Muscle of arm (tissue), 14 donors: ENCODE measurements at places on chromosomes 5 and 9. TPM values are rescaled to one million over a fixed set of nuclear protein-coding genes. Genes with fewer than 3 reads are reported as not detected.

GRCh38 chr9:127497656-127498290, 46.5 kb downstream of the LRSAM1 start:
- no peak for DNase-seq

TLE4 gene
- polyA plus RNA-seq: 21.2 TPM

DNA sequence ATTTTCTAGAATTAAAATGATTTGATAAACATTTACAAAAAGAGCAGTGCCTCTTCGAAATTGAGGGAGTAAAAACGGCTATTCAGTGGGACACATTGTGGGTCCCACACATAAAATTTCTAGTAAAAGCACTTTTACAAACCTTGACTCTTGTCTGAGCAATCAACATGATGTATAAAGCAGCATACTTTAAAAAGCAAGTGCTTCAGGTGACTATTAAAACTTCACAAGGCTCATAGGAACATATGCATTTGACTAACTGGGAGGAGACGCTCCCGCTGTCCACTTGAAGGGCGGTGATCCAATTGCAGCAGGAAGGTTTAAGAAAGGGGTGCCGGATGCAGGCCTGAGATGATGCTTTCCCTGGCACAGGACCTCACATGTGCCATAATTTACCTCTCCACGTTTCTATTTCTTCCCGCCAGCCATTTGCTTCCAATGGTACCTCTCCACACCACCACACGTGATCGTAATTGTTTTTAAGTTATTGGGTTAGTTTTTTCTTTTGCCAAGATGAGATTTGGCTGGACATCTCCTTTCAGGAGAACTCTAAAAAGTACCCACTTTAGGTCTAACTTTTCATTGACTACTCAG, 1.8 kb downstream of the MCTP1 start:
- no peak for DNase-seq

NADK2 gene
- 51.2 TPM for polyA plus RNA-seq

DNA sequence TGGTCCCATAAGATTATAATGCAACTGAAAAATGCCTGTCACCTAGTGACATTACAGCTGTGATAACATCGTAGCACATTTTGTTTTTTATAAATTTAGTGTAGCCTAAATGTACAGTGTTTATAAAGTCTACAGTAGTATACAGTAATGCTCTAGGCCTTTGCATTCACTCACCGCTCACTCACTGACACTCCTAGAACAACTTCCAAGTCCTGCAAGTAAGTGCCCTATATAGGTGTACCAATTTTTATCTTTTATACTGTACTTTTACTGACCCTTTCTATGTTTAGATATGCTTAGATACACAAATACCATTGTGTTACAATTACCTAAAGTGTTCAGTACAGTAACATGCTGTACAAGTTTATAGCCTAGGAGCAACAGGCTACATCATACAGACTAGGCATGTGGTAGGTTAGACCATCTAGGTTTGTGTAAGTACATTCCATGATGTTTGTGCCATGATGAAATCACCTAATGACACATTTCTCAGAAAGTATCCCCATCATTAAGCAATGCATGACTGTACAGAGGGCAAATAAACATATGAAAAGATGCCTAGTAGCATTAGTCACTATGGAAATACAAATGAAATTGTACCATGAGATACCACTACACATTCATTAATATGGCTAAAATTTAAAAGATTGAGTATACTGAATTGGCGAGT, 127.6 kb downstream of the TRPM6 start:
- DNase-seq: no peak

DNA sequence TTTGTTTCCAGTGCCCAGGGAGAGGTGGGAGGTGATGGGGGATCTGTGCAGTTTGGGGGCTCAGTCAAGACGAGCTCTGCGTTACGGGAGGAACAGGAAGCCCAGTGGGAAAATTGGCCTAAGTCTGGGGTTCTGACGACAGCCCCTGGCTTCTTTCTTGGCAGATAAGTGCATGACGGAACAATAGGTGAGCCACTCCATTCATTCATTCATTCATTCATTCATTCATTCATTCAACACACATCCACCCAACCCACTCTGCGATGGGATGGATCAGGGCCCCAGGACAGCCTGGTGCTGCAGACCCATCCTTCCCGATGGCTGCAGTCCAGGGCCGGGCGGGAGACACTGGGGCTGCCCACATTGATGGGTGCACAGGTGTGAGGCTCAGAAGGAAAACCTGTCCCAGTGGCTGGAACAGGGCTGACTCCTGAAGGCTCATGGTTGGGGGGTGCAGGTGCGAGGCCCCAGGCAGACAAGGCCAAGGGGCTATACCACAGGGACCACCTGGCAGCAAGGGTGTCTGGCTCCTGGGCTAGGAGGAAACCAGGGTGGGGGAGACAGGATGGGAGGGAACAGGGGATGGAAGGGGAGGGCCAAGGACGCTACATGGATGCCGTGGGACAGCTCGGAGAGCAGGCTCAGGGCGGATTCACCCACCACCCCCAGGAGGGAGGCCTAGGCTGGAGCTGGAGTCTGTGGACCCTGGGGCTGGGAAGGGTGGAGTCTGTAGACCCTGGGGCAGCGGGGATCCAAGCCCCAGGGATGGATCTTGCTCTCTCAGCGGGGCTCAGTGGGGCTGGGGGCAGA, 1.9 kb upstream of the LCNL1 start:
- no peak for DNase-seq

- peak; percentile 32 for DNase-seq
These were observed 84.1 kb downstream of the KIAA1958 start for GRCh38 chr9:112570671-112571167.

SLC34A1 gene
- polyA plus RNA-seq: not detected

- DNase-seq: no peak
These were observed 259.6 kb upstream of the NR4A3 start for GRCh38 chr9:99561961-99562565.

GRCh38 chr9:93117924-93118862, 15.9 kb downstream of the NINJ1 start:
- DNase-seq: no peak

DNA sequence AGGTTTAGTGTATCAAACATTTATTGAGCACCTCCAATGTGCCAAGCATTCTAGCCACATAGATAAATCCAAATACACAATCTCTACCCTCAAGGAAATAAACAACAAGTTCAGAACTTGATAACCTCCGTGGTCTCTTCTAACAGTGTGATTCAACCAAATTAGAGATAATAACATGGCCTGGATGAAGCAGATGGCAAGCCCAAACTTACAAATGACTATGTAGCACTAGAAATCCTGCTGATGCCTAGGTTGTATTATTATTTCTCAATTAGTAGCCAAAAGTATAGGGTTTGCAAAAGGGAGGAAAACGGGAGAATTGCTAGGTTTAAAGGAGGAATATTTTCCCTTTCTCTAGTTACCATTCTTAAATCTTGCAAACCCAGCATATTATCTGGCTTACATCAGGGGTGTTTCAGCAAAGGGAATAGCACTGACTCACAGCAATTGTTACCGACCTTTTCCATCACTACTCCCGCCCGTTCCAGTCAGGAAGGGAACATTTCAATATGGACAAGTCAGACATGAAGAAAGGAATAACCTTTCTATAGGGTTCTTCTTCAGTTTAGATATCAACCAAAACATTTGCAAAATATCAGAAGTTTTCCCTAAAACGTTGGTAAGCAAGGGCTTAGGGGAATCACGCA, 2.3 kb downstream of the DPYSL3 start:
- DNase-seq: peak; percentile 79

TRMO gene
- polyA plus RNA-seq: 10.6 TPM

BTNL3 gene
- polyA plus RNA-seq: 0.19 TPM

DNA sequence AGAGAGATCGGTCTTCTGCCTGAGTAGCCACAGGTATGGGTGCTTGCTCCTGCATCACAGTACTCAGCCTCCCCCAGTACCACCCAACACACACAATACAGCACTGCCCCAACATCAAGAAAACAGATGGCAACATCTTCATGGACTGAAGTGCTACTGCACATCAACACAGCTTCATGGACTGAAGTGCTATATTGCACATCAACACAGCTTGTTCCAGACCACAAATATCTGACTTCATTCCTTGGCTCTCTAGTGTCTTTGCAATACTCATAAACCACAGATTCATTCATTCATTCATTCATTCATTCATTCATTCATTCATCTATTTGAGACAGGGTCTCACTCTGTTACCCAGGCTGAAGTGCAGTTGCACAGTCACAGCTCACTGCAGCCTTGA, 31.1 kb upstream of the PCA3 start:
- no peak for DNase-seq
